ENCODE measurements at places on chromosomes 12 and 14.

DNA sequence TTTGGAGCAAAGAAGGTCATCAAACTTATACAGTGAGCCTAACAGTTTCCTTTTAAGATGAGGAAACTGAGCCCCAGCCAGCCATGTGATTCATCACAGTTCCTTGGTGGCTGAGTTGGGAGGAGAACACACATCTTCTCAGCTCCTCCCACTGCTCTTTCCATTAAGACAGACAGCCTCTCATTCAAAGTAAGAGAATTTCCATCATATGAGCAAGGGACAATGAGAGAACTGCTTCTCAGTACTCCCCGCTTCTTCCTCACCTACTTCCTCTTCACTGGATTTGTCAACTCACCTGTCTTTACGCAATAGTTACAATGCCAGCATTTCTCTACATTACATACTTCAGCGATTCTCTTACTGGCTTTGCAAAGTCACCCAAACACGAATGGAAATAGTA is 2.2 kb downstream of the IFNG start:
- DNase-seq = no peak

DNA sequence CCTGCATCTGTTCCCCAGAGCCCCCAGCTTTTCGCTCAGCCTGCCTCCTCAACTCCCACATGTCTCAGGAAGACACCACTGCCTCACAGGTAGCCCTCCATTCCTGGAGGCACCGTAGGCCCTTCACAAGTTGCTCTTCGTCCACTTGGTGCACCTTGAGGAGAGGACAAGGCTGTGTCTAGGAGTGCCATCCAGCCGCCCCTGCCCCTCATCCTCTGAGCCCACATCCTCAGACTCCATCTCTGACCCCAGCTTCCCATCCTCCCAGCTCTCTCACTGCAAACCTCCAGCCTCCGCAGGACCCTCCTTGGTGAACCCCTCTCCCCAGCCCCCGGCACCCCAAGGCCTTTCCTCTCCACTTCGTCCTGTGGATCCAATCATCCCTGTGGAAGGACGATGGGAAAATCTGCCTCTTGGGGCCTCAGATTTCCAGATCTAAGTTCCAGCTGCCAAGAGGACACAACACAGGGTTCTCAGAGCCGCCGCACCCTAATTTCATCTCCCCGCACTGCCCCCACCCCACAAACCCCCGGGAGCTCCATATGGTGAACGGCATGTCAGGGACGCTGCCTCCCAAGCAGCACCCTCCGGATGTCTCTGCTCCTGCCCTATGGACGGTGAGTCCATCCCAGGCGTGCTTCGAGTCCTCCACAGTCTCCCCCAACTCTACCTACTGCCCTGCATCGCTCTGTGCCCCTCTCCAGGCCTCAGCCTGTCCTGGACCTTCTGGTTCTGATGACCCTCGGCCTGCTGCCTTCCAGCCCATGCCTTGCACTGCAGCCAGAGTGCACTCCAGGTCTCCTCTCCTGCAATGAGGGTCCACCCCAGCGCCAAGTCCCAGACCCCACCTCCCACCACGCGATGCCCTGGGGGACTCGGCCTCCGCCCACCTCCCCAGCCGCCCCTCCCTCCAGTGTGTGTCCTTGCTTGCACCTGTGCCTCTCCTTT is 314.1 kb upstream of the DIO3 start:
- DNase-seq = no peak

- DNase-seq = no peak
Measured at GRCh38 chr14:92866901-92867865, 55.8 kb upstream of the CHGA start.

GRCh38 chr12:2336409-2336829 is 283.6 kb downstream of the CACNA1C start:
- DNase-seq = no peak

GRCh38 chr12:47321436-47321835 is 241.7 kb upstream of the AMIGO2 start:
- no peak for DNase-seq

- DNase-seq = no peak
Measured at GRCh38 chr12:70852416-70853150, 68.0 kb downstream of the PTPRR start.

DNA sequence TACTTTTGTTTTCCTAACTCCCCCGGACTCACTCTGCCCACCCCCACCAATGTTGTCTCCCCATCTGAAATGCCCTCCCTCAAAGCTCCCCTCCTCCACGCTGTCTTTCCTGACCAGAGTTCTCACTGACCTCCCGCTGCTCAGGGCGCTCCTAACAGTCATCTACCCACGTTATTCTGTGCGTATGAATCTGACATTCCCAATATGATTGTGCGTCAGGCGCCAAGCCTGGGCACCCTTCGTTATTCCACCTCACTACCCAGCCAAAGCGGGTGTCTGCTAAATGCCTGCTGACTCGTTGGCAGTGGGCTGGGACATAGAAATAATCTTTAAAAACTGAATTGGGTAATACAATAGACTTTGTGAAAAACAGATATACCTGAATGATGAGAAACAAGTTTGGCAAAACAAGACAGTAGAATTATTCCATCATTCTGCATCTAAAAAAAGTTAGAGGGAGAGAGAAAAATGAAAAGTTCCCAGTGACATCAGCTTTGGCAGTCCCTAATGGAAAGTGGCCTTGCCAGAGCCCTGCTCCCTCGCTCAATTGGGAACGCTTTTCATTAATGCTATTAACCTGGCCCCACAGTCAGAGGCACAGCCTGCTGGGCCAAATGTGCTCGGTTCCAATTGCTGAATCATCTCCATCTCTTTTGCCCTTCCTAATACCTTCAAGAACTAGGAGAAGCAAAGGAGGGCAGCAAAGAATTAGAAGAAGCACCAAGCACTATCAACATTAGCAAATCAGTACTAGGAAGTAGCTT is 74.0 kb upstream of the PLXNC1 start:
- no peak for DNase-seq

- DNase-seq = no peak
Measured at GRCh38 chr14:96251656-96252155, 4.3 kb upstream of the BDKRB1 start.

DNA sequence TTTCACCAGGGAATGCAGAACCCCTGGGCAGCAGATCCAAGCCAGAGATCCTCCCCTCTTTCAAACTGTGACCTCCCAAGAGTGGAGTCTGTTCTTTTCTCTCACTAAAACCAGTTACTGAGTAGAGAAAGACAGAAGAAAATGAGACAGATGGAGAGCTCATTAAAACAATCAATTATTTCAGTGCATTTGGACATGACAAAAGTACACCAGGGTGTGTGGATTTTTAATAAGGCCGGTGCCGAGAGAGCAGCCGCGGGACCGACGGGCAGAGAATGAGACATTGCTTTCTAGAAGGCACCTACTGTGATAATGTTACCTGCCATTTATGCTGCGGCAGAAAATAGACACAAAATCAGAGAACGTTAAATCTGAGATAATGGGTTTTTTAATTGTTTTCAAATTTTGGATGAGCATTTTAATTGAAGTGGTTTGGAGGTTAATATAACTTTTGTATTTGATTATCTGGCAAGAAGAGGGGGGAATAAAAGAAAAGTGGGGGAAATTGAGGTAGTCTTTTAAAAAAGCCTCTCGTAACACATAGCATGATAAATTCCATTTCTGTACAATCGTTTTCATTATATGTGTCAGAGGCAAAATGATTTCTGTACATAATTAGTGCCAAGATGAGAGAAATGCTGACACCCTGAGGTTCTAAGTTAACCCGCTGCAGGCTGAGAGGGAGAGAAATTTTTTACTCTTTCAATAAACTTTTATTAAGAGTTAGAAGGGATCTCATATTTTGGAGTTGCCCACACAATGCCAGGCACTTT is 70.8 kb downstream of the HSPB8 start:
- no peak for DNase-seq

DNA sequence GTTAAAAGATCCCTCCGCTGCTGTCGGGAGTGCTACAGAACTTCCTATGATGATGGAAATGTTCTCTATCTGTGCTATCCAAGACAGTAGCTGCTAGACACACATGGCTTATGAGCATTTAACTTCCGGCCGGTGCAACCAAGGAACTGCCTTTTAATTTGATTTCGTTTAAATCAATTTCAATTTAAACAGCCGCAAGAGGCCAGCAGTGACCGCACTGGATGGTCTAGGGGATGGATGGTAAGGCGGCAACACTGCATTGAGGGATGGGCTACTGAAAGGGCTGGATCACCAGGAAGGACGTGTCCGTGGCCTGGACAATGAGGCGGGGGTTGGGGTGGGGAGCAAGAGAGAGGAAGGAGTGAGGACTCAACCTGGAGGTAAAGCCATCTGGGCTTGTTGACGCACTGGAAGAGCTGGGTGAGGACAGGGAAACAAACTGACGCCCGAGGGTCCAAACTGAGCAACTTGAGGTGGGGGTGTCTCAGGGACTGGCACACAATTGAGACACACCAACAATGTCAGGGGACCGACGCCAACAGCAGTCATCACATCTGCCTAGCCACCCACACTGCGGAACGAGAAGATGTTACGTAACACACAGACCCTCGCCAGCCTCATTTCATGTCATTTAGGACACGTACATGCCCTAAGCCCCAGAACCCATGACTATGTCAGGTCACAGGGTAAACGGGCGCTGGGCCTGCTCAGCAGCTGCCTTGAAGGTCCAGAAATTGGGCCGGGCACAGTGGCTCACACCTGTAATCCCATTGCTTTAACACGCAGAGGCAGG is 57.6 kb downstream of the SCARB1 start:
- DNase-seq = no peak

GRCh38 chr12:53530061-53530460 is 22.8 kb upstream of the NPFF start:
- no peak for DNase-seq

GRCh38 chr12:127214186-127214585 is 1052.8 kb upstream of the TMEM132C start:
- no peak for DNase-seq

DNA sequence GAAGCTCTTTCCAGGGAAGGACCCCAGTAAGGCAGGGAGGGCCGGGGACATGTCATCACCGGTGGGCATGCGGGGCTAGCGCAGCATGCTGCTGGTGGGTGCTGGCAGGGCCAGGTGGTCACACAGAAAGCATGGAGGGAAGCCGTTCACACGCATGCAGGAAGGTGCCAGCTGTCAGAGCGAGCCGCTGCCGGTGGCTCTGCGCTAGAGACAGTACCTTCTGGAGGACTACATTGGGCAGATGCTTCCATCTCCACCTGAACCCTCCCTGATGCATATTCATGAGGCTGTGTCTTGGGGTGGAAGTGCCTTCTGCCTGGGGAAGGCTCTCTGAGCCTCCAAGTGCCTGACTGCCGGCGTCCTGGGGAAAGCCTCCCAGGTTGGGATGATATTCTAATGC is 203.8 kb downstream of the CALM1 start:
- DNase-seq = no peak

DNA sequence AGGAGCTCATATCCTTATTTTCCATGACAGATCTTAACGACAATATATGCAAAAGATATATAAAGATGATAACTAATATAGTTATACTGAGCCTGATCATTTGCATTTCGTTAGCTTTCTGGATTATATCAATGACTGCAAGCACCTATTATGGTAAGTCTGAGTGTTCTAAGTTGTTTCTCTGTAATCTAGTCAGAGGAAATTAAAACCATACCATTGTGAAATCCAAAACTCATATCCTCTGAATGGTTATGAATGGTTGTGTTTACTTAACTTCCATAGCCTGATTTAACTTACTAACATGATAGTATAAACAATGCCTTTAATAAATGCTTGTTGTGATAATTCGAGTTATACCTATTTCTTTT is 760 bp downstream of the TMEM19 start:
- no peak for DNase-seq

GRCh38 chr12:131309700-131310099 is 356.0 kb downstream of the ADGRD1 start:
- DNase-seq = no peak

DNA sequence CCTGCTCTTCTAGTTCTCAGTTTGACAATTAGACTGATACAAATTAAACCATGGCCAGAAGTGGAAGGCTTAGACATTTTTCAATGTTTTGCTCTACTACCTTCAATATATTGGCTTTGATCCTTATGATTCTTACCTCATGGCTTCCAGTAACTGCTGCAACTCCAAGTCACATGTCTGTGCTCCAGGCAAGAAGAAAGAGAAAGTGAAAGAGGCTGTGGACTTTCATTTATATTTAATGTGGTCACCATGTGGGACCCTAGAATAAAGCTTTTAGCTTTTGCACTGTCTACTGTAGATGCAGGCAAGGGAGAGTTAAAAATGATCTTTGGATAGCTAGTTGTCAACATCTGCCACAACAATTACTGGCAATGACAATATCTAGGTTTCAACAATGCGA is 214.3 kb upstream of the PDE3A start:
- no peak for DNase-seq

GRCh38 chr14:94543449-94544124 is 17.7 kb upstream of the SERPINA4 start:
- DNase-seq = no peak

DNA sequence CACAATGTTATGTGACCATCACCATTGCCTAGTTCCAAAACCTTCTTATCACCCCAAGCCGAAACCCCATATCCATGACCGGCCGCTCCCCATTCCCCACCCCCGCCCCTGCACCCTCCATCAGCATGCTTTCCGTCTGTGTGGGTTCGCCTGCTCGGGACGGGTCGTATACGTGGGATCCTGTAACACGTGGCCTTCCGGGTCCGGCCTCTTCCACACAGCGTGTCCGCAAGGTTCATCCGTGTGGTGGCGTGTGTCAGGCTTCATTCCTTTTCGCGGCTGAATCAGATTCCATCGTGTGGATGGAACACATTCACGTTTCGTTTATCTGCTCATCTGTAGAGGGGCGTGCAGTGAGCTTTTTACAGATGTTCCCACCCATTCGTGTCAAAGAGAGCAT is 41.4 kb downstream of the RIMBP2 start:
- DNase-seq = no peak

- DNase-seq = no peak
Measured at GRCh38 chr14:77103951-77104350, 5.9 kb downstream of the CIPC start.

- DNase-seq = no peak
Measured at GRCh38 chr12:58174316-58174715, 232.9 kb downstream of the ATP23 start.

DNA sequence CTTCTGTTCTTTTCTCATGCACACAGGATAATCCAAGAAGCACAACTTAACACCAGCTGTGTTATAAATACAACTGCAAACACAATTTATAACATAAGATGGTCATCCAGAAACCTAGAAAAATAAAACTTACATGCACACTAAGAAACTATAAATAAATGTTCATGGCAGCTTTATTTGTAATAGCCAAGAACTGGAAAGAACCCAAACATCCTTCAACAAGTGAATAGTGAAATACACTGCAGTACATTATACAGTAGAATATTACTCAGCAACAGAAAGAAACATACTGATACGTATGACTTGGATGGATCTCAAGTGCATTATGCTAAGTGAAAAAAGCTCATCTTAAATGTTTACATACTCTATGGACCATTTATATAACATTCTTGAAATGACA is 132.7 kb downstream of the SPTSSA start:
- DNase-seq = no peak

DNA sequence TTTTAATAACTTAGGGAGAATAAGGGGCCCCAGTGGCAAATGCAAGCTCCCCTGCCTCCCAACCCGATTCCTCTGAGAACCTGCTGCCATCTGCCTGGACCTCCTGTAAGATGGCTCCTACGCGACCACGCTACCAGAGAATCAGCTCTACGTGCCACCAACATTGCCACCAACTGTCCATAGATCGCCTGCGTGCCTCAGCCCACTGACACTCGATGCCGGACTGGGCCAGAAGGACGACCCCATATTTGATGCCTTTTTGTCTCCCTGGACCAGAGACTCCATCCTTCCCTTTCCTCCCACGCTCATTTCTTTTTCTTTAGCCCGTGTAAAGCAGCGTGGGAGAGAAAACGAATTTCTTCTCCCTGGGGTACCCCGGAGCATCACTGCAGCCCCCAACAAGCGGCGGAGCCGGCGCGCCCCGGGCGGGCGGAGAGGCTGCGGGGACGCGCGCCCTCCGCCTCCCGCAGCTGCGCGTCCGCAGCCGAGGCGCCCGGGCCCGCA is 565 bp upstream of the KLHL42 start:
- DNase-seq = peak; percentile 29
